ENCODE measurements at places on chromosomes 11 and 22.

GRCh38 chr22:37996079-37996478 lies 11.7 kb upstream of the SOX10 start:
- no peak for DNase-seq

DNA sequence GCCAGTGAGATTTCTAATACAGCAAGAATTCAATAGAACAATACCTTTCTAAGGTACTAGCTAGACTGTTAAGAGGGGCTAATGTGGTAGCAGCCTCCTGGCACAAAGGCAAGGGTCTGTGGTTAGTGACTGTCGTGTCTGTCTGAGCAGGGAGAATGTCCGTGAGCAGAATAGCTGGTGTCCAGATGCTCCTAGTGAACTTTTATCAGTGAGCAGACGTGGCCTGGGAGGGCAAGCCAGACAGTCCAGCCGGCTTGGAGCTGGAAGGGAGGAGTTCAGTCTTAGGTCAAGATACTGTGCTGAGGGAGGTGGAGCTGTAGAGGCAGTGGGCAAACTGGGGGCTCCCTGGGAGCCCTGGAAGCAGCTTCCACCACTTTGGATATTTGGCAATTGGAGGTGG lies 138.6 kb downstream of the TEAD1 start:
- no peak for DNase-seq

- no peak for DNase-seq
These were observed 143.8 kb downstream of the NECTIN1 start for GRCh38 chr11:119585043-119585781.

DNA sequence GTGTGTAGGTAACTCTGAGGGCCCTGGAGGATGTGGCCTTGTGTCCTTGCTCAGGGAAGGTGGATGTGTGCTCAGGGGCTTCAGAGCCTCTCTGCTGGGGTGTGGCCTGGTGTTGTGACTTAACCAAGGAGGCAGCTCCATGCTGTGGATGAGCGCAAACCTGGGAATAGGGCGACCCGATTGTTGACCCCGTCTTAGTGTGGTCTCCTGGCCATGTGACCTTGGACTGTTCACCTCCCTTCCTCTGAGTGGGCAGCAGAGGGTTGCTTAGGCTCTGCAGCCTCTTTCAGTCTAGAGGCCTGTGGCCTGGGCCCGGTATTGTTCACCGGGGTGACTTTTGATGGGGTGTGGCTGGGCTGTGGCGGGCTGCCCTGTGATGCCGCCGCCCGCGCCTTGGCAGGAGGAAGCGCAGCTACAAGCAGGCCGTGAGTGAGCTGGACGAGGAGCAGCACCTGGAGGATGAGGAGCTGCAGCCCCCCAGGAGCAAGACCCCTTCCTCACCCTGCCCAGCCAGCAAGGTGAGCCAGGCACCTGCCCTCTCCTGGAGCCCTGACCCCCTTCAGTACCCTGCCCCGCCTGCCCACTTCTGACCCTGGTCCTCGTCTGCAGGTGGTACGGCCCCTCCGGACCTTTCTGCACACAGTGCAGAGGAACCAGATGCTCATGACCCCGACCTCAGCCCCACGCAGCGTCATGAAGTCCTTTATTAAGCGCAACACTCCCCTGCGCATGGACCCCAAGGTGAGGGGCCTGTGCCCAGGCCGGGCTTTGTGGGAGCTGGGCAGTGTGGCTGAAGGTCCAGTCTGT lies 16.7 kb downstream of the INCENP start:
- DNase-seq: no peak

- peak; percentile 41 for DNase-seq
These were observed 33.0 kb downstream of the SLC17A6 start for GRCh38 chr11:22371160-22371559.

DNA sequence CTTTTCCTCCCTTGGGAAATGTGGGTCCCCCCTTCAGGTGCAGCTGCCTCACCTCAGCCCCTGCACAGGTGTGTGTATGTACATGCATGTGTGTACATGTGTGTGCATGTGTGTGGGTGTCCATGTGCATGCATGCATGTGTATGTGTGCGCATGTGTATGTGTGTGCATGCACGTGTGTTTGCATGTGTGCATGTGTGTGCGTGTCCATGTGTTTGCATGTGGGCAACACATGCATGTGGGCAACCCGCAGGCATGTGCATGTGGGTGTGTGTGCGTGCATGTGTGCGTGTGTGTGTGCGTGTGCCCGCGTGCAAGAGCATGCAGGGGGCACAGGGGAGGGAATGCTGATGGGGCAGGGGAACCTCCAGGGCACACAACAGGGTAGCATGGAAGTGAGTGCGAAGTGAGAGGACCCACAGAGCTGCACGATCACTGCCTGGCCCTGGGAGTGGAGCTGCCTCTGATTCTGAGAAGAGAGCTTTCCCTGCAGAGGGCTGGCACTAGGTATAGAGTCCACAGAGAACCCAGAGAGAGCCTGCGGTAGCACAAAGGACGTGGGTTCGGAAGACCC lies 14.6 kb upstream of the BAIAP2L2 start:
- DNase-seq: no peak

- DNase-seq: no peak
These were observed 4.4 kb upstream of the CATSPERZ start for GRCh38 chr11:64295760-64296159.

GRCh38 chr22:29139965-29140782 lies 65.5 kb upstream of the EMID1 start:
- no peak for DNase-seq

DNA sequence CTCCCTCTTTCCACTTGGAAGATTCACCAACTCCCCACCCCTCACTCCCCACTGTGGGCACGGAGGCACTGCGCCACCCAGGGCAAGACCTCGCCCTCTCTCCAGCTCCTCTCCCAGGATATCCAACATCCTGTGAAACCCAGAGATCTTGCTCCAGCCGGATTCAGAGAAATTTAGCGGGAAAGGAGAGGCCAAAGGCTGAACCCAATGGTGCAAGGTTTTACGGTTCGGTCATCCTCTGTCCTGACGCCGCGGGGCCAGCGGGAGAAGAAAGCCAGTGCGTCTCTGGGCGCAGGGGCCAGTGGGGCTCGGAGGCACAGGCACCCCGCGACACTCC lies 397 bp upstream of the CD44 start:
- no peak for DNase-seq

GRCh38 chr22:48267681-48268080 lies 1505.2 kb downstream of the TBC1D22A start:
- no peak for DNase-seq

GRCh38 chr11:64906314-64906635 lies 10.7 kb downstream of the ATG2A start:
- no peak for DNase-seq

DNA sequence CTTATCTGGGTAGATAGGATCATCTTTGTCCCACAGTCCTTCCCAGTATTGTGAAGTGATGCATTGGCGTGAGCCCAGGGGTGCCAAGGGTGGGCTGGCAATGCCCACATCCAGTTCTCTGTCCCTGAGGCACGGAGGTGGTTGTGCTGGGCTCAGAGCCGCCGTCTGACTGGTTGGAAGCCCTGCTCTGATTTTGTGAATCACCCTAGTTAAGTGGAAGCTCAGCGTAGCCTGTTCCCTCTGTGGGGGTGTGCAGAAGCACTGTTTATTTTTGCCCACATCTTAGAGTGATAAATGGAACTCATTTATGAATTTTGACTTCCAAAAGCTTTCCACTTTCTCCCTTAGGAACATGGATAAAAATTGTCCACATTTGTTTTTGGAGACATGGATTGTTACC lies 13.6 kb downstream of the BCR start:
- no peak for DNase-seq

DNA sequence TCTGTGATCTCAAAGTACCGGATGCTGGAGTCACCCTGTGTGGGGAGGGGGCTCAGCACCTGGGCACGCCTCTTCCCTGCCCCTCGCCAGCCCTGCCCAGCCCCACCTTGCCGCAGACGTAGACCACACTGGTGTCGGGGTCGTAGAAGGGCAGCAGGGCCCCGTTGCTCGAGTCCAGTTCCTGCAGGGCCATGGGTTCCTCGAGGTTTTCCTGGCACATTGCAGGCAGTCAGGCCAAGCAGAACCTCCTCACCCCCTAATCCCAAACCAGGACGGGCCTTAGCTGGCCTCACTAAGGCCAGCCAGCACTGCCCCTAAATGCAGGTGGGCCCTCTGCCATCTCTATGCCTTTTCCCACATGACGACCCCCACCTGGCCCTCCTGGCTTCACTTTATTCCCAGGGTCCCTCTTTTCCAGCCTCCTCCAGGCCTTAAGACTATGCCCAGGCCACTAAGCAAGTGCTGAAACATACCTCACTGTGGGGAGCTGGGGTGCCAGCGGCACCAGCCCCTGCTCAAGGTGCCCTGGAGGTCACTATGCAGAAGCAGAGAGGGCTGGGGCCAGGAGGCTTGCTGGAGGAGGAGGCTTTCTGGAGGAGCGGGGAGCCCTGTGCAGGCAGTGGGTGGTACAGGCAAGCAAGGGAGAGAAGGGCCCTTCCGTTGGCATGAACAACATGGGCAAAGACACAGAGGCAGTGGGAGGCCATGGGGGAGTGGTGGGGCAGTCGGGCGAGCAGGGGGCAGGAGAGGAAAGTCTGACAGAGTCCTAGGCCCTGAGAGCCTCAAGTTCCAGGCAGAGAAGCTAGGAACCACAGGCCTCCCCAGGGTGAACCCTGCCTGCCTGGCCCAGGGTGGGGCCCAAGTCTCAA lies 2.8 kb downstream of the CORO1B start:
- DNase-seq: no peak

GRCh38 chr11:11748706-11749365 lies 92.9 kb upstream of the USP47 start:
- no peak for DNase-seq

DNA sequence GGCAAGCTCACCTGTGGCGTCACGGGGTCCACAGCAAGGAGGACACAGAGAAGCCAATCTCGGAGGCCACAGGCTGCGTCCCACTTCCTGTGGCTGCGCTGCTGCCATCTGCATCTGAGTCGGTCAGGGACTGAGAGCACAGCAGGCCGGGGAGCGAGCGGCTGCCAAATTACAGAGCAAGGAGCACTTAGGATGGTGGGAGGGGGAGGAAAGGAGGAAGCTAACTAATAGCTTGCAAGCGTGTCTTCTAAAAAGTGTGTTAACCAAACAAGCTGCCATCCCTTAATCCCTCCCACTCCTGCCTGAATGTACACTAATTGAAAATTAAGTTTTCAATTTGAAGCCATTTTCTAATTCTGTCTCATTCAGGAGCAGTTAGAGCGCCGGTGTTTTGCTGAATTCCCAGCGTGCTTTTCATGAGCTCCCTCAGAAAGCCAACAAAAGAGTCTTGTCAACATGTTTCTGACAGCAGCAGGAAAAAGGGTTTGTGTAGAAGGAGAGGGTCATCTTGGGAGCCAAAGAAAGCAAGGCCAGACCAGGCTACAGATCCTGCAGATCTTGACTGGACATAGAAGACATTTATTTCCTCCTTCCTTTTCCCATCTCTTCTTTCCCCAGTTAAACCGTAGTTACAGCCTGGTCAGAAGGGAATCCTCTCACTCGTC lies 42.4 kb upstream of the API5 start:
- peak; percentile 89 for DNase-seq

GRCh38 chr11:76610371-76610770 lies 60.2 kb downstream of the LRRC32 start:
- DNase-seq: no peak

DNA sequence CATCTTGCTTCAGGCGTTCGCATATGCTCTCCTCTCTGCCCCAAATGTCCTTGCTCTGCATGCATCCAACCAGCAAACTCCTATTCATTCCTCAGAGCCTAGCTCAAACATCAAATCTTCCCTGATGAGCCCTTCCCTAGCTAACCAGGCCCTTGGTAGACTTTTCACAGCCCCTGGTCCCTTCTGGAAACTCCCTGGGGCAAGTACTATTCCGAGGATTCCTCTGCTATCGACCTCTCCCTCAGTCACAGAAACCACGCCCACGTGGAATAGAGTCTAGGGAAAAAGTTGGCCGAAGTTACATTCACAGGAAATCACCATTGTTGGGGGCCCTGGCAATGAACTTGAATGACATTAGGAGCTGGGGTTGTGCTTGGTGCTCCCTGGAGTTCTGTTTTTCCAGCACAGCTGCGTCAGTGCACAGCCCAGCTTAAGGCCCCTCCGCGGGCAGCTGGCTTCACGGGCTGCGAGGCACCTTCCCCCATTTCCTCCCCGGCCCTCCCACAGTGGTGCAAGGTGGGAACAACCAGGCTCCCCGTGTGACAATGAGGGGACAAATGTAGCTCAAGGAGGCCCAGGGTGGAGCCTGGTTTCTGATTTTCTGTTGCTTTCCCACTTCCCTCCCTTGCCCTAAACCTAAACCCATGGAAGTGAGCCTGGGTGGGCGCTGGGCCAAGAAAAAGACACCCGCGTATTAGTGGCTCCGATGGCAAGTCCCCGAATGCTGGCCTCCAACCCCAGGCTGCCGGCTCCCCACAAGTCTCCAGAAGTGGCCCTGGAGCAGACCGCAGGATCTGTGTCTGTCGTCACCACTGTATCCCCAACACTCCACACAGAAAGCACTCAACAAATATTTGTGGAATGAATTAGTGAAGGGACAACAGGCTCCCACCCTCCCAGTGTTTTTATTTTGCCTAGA lies 4.3 kb upstream of the ATP5MGL start:
- peak; percentile 54 for DNase-seq

DNA sequence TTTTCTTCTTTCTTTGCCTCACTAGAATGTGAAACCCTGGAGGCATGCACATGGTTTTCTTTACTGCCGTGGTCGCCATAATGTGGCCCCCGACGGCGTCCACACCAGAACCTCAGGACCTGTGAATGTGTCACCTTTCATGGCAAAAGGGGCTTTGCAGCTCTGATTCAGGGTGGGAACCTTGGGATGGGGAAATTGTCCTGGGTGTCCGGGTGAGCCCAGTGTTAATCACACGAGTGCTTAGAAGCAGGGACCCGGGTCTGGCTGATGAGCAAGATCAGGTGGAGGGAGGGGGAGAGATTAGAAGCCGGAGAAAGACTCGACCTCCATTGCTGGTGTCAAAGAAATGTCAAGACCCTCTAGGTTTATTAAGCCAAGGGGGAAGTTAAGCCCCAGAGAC lies 74.7 kb upstream of the SHISAL1 start:
- DNase-seq: no peak

- DNase-seq: no peak
These were observed 375.0 kb downstream of the NTM start for GRCh38 chr11:131745405-131745804.

DNA sequence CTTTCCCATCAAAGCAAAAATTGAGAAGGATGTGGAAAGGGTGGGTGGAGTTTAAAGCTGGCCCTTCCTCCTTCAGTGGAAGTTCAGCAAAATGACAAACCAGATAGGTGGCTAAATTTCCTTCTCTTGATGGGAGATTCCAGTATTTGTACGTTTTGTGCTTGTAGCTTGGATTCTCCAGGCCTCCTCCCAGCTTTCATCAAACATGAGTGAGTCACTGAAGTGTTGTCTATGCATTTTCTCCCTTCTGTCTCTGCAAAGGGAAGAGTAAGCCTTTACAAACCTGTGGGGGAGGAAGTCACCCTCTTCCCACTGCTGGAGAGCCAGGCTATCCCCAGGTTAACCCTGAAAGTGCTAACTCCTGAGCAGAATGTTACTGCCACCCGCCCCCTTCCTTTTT lies 6.4 kb downstream of the MARK2 start:
- no peak for DNase-seq

DNA sequence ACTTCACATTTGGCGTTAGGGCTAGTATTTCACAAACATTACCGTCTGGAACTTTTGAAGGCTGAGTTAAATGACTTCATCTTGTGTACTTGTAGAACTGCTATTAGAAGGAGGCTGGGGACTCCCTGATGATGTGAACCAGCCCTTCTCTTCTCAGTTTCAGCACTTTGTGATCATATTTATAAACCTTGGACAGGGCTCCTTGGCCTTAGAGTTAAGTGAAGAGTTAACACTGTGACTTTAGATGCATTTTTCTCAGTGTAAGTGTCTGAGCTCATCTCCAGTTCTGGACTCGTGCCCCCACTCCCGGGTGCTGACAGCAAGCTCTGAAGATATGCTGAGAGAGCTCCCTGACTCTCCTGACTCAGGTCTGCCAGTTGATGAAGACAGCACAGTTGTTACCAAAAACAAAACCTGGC lies 8.4 kb downstream of the MIAT start:
- DNase-seq: no peak

- DNase-seq: no peak
These were observed 44.2 kb downstream of the CERK start for GRCh38 chr22:46693634-46694415.
